ENCODE measurements at places on chromosomes 4 and X.

DNA sequence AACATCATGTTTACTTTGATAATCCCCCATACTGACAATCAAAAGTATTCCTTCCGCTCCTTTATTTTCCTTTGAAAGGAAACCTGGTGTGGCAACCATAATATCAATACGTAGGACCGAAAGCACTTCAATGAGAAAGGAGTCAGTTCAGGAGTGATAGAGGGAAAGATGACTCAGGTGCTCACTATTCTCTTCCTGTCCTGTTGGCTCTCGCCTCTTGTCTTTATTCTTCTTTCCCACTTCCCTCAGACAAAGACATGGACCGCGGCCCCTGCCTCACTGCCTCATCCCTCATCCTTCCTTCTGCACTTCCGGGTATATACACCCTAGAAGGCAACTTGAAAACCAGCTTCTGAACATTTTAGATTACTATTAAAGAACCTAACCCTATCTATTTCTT lies 49.8 kb upstream of the TNIP3 start:
- DNase-seq: no peak

DNA sequence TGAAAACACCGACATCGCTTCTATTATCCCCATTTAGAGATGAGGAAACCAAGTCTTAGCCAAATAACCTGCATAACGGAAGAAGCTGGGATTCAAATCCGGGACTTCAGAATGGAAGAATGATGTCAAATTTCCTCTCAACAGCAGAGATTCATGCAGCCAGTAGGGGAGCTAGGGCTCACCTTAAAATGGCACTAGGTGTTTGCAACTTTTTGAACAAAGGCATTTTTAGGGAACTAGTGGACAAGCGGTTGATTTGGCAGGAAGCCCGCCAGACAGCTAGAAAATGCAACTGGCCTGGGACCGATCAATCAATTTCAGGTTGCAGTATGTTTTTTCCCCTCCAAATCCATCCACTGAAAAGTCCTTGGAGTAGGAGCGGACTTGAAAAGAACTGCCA lies 224.2 kb downstream of the PTTG2 start:
- no peak for DNase-seq

DNA sequence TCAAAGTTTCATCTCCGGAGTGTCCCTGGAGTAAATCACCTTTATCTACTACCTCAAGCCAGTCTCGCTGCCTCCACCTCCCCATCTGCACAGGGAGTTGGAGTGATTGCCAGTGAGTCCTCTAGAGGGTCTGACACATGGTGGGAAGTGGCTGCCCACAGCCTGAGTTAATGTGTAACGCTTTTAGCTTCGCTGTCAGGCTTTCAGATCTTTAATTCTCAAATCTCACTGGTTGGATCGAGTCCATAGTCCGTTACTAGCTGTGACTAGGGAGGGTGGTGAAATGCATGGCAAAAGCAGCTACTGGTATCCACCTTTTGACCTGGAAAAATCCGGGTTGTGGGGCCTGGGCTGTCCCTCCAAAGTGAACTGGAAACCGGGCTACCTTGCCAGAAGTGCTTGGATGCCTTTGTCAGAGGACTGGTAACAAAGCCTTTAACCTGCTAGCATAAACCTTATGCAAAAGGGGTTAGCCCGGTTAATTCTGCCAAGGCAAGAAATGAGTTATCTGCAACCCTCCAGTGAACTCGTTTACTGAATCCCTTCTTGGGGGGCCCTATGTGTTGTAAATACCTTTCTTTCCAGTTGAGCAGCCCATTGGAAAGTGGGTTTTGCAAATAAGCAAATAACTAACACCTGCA lies 5.1 kb upstream of the WDR1 start:
- DNase-seq: no peak

GRCh38 chr4:100786481-100786880 lies 268.7 kb upstream of the EMCN start:
- no peak for DNase-seq

DNA sequence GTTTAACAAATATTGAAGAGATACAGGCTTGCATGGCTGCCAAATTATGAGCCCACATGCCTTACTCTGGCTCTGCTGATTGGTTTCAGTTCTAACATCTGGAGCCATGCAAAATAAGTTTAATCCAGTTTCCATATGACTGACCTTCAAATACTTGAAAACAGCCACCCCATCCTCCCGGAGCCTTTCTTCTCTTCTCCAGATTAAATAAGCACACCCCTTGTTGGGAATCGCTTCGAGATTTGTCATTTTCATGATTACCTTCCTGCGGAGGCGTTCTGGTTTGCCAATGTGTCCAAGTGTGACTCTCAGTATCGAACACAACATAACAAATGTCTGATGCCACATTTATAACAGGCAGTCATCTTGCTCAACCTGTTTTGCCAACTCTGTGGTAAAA lies 101.6 kb upstream of the JADE1 start:
- DNase-seq: no peak

DNA sequence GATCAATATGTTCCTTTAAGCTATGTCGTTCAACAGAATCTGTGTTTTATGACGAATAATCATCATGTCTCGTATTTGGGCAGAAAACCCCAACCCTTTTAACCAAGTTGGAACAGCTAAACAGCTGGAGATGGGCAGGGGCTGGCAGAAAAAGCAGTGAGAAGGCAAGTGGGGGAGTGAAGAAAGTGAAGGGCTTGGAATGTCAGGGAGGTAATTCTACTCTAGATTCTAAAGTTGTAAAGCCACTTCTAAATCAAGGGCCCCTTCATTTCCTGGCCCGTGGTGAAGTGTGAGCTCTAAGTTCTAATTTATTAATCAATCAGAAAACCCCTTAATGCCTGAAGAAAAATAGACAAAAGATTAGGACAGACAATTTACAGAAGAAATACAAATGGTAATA lies 20.4 kb downstream of the SASH3 start:
- DNase-seq: no peak

GRCh38 chr4:185997296-185997695 lies 71.7 kb upstream of the TLR3 start:
- no peak for DNase-seq

GRCh38 chrX:107825698-107826237 lies at the start of gene MID2:
Gene MID2 (plus strand): TSS chrX:107825866. CDS start chrX:107826427, 561 bp downstream.
- peak; percentile 43 for DNase-seq

- no peak for DNase-seq
These were observed 191.1 kb downstream of the MAB21L2 start for GRCh38 chr4:150773032-150773431.

DNA sequence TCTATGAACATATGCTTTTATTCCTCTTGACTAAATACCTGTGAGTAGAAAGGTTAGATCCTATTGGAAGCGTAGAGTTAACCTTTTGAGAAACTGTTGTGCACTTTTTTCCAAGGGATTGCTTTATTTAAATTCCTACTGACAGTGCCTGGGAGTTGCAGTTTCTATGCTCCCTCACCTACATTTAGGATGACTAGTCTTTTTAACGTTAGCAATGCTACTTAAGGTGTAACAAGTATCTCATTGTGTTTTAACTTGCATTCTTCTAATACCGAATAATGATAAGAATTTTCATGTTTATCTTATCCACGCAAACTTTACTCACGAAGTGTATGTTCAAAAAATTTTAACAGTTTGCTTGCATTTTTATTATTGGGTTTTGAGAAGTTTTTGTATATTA lies 1123.9 kb upstream of the PCDH7 start:
- DNase-seq: no peak

- DNase-seq: no peak
These were observed 280.7 kb upstream of the KLHL4 start for GRCh38 chrX:87236830-87237440.

- DNase-seq: peak; percentile 3
These were observed 51.3 kb upstream of the MAP3K15 start for GRCh38 chrX:19566359-19567222.

GRCh38 chrX:20382082-20382481 lies 115.4 kb upstream of the RPS6KA3 start:
- no peak for DNase-seq

DNA sequence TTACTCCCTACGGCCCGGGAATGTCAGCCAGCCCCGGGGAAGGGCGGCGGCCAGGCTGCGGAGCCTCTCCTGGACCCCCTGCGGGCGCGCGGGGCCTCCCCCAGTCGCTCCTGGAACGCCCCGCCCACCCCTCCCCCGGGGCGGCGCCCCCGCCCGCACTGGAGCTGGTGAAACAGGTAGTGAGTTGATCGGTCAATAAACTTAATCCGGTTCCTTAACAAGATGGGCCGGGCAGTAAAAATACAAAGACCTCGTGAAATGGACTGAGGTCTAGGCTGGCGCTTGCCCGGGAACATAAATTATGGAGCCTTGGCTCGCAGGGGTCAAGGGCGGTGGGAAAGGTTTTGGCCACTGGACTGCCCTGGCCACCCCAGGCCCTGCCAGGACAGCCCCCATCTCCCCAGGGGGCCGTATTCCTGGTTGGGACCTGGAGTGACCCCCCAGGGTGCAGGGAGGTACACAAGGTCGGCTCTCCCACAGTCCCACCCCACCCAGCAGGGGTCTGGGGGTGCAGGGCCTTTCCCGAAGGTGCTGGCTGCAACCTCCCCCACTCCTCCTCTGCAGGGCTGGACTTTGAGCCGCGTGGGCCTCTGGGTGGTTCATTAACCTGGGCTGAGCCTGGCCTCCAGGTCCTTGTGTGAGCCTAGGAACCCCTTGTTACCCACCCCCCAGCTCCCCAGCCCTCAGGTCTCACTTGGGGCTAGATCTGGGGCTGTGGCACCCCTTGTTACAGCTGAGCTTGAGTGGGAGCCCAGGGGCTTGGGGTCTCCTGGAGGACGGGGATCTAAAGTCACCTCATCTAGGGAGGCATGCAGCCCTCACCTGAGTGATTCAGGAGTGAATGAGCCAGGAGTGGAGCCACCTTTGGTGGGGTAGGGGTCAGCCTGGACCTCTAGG lies 2.5 kb downstream of the FGFR3 start:
- DNase-seq: no peak

DNA sequence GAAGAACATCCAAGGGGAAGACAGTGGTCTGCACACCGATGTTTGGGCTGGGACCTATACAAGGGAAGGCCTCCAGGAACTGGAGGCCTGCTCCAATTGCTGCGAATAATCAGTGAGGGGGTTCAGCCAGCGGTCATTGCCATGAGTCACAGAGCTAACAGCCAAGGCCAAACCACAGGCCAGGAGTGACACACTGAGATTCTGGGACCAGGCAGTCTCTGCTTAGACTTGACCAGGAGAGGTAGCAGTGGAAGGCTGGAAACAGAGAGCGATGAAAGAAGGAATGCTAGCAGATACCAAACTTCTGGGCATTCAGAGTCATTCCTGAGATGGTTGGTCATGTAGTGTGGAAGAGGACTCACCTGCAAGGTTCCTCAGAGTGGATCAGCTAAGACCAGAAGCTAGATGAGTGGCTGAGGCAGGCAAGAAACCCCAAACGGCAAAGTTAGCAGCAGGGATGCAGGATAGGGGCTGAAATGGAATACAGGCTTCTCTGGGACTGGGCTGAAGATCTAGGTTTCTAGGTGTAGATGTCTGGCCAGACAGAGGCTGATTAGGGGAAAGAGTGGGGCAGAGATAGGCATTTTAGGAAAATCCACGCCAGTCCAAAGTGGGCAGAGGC lies 54.7 kb downstream of the CNGA2 start:
- no peak for DNase-seq

GRCh38 chrX:26918631-26919030 lies 544.5 kb downstream of the PPP4R3C start:
- no peak for DNase-seq

DNA sequence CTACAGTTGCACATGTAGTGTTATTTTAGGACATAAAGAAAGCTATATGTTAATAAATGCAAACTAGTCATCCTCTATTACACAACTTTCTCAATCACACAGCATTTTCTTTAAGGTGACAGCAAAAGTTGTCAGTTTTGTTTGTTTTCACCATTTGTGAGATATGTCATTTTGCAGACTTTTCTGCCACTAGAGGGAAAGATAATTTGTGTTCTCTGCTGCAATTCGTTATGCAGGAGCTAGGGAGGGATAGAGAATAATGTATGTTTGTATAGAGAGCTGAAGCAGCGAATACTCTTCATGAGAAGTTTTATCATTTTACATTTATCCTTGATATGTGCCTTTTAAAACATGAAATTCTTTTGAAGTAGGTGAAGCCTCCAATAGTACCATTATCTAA lies 670.6 kb upstream of the ATOH1 start:
- no peak for DNase-seq

- no peak for DNase-seq
These were observed 59.5 kb downstream of the APBB2 start for GRCh38 chr4:41154814-41155177.

GRCh38 chrX:22105231-22105630 lies 73.1 kb downstream of the PHEX start:
- DNase-seq: no peak

DNA sequence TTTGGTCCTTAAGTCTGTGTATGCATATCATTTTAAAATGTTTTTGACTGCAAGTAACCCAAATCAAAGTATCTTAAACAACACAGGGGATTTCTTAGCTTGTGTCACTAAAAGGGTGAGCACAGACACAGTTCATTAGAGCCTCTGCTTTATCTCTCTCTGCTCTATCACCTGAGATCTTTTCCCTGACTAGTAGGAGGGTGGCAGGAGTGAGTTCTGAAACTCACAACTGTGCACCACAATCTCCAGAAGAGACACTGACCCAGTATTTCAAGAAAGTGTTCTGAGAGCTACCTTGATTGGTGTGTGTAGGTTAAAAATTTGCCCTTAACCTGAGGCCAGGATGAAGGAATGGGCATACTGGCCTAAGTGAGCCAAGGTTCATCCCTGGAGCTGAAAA lies 24.8 kb downstream of the CCSER1 start:
- no peak for DNase-seq

DNA sequence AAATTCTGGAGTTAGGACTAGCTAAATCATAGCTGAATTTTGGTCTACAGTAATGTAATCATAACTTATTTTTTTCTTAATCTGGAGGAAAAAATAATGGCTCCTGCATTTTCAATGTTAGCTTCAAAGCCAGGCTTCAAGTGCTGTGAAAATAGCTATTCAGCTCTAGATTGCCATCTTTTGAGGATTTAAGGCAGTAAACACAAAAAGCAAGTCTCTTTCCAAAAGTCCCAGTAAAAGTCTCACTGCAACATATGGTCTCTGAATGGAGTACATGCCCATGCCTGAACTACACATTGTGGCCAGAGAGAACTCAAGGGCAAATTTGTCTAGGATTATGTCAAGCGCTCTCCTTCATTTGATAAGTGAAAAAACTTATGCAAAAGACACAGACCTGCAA lies 720.9 kb downstream of the FSTL5 start:
- DNase-seq: no peak

GRCh38 chrX:107851215-107851614 lies 25.5 kb downstream of the MID2 start:
- no peak for DNase-seq

GRCh38 chrX:148298737-148299136 lies 201.7 kb upstream of the AFF2 start:
- DNase-seq: no peak

- DNase-seq: no peak
These were observed 17.3 kb downstream of the SMPX start for GRCh38 chrX:21740329-21741274.

DNA sequence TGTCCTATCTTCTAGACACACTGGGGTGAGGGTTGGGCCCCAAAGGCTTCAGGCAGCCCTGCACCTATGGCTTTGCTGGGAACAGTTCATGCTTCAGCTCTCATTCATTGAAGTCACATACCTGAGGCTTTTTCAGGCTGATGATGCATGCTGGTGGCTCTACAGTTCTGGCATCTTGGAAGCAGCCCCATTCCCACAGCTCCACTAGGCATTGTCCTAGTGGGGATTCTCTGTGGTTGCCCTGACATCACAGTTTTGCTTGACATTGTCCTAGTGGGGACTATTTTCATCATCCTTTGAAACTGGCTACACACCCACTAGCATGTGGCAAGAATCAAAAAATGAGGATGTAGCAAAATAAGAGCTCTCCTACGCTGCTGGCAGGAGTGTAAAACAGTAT lies 37.7 kb upstream of the C4orf17 start:
- no peak for DNase-seq

- no peak for DNase-seq
These were observed 305.7 kb downstream of the PDGFC start for GRCh38 chr4:156665780-156666366.

All from CD4-positive, alpha-beta T cell treated with Interleukin-1 beta for 1 hour (primary cell).